ENCODE measurements at places on chromosomes 12 and 14. TPM values are rescaled to one million over a fixed set of nuclear protein-coding genes. Genes with fewer than 3 reads are reported as not detected.

- no peaks in the 10 kb centered on the region for H3K36me3 ChIP-seq
- H3K4me3 ChIP-seq: no peak overlapping the region
- H3K4me1 ChIP-seq: peaks cover 2% of the 10 kb centered on the region
- no peaks in the 10 kb centered on the region for H3K27me3 ChIP-seq
- DNase-seq: no peak
Measured at GRCh38 chr12:27705263-27705662, 5.4 kb upstream of the MRPS35 start.

DNA sequence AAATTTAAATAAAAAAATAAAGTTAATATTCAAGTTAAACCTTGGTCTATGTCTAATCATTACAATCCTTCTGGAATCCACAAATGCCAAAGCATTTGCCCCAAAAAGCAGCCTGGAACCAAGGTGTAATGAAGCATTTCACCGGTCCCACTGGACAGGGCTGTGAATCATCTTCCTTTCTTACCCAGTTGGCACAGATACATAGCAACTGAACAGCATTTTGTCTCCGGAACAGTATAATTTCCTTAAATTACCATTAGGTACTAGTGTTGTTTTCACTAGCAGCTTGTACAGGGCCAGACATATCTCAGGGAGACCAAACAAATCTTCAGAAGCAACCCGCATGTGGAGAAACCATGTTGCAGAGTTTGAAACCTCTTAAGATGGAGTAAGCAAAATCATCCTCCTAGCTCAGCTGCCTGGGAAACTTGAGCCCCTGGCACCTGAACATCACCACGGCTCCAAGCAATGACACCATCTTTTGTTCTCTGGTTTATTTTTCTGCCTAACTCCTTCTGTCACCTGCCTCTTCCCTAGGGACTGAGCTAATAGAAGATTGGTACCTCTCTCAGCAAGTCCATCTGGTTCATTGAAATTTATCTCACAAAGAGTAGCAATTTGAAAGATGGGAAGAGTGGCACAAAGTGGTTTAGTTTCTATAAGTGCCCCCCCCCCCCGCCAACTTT is 17.9 kb upstream of the MDM1 start:
- H3K27ac ChIP-seq: no peak overlapping the region
- no peaks in the 10 kb centered on the region for H3K36me3 ChIP-seq
- H3K4me1 ChIP-seq: no peaks in the 10 kb centered on the region
- H3K4me3 ChIP-seq: no peak overlapping the region
- DNase-seq: no peak
- H3K27me3 ChIP-seq: no peaks in the 10 kb centered on the region

GRCh38 chr14:102538602-102539543 is 29.3 kb upstream of the ANKRD9 start:
- no peak for DNase-seq
- H3K36me3 ChIP-seq: no peaks in the 10 kb centered on the region
- H3K27me3 ChIP-seq: no peaks in the 10 kb centered on the region

DNA sequence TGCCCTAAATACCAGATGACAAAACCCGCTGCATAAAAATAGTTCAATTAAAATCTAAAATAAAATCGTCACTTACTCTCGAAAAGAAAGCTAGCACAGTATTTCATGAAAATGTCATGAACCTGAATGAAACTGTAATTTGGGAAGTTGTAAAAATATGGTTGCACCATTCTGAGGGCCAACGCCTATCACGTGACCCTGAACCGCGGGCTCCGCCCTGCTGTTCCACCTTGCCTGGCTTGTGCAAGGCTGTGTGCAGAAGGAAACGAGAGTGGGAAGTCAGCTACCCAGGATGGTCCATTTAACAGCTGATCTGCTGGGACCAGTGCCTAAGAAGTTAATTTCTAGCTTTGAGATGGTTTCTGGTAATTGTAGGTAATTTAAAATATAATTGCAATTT is 91.7 kb upstream of the BMP4 start:
- H3K4me3 ChIP-seq: no peak overlapping the region
- DNase-seq: no peak
- no peaks in the 10 kb centered on the region for H3K27me3 ChIP-seq
- H3K36me3 ChIP-seq: no peaks in the 10 kb centered on the region
- H3K4me1 ChIP-seq: no peaks in the 10 kb centered on the region

- no peaks in the 10 kb centered on the region for H3K36me3 ChIP-seq
- no peak overlapping the region for H3K4me3 ChIP-seq
- no peaks in the 10 kb centered on the region for H3K27me3 ChIP-seq
- peaks cover 10% of the 10 kb centered on the region for H3K4me1 ChIP-seq
- DNase-seq: no peak
- no peak overlapping the region for H3K27ac ChIP-seq
Measured at GRCh38 chr12:92900941-92901340, 28.2 kb downstream of the EEA1 start.

DNA sequence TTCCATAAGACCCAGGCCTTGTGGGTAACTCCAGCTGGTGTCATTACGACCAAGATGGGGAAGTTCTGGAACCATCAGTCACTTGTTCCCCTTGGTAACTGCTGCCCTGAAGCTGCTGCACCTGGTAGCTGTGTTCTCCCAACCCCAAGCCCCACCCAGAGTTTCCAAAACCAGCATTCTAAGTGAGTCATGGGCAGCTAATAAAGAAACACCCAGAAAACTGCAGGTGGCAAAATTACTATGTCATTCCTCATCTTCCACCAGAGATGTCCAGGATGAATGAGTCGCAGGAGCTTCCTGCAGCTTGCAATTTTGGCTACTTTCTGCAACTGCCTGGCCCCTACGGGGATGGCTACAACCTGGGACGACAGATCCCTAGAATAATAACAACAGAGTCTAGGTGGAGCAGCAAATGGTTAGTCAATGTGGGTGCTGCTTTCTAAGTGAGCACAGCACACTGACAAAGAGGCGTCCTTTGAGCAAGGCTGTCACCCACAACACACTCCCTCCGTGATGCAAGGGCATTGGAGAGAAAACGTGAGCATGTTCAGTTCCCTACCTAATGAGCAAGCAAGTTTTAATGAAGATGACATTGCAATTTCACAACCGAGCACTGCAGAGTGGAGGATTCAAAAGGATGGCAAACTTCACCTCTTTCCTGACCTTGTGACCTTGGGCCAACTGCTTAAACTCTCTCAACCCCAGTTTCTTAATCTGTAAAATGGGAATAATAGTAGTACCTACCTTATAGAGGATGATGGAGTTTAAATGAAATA is 301.4 kb upstream of the NOS1 start:
- no peaks in the 10 kb centered on the region for H3K27me3 ChIP-seq
- no peaks in the 10 kb centered on the region for H3K4me1 ChIP-seq
- H3K4me3 ChIP-seq: no peak overlapping the region
- H3K27ac ChIP-seq: no peak overlapping the region
- DNase-seq: no peak
- H3K36me3 ChIP-seq: no peaks in the 10 kb centered on the region

- no peaks in the 10 kb centered on the region for H3K36me3 ChIP-seq
- no peak overlapping the region for H3K4me3 ChIP-seq
- no peak for DNase-seq
- no peak overlapping the region for H3K27ac ChIP-seq
- peaks cover 3% of the 10 kb centered on the region for H3K4me1 ChIP-seq
Measured at GRCh38 chr12:94763462-94763861, 113.1 kb upstream of the TMCC3 start.

RPL10L gene
- total RNA-seq: not detected

KRT83 gene
- total RNA-seq: not detected

SYT1 gene
- 9.7 TPM for total RNA-seq

C12orf56 gene
- not detected for total RNA-seq

All from ovary (tissue), 10 donors.